ENCODE measurements at places on chromosomes 5 and 9.
A peak's percentile ranks its signal among the peaks of the same experiment; 100 is the strongest.

GRCh38 chr9:115111874-115112273 lies 6.1 kb downstream of the TNC start:
- DNase-seq, result no peak

DNA sequence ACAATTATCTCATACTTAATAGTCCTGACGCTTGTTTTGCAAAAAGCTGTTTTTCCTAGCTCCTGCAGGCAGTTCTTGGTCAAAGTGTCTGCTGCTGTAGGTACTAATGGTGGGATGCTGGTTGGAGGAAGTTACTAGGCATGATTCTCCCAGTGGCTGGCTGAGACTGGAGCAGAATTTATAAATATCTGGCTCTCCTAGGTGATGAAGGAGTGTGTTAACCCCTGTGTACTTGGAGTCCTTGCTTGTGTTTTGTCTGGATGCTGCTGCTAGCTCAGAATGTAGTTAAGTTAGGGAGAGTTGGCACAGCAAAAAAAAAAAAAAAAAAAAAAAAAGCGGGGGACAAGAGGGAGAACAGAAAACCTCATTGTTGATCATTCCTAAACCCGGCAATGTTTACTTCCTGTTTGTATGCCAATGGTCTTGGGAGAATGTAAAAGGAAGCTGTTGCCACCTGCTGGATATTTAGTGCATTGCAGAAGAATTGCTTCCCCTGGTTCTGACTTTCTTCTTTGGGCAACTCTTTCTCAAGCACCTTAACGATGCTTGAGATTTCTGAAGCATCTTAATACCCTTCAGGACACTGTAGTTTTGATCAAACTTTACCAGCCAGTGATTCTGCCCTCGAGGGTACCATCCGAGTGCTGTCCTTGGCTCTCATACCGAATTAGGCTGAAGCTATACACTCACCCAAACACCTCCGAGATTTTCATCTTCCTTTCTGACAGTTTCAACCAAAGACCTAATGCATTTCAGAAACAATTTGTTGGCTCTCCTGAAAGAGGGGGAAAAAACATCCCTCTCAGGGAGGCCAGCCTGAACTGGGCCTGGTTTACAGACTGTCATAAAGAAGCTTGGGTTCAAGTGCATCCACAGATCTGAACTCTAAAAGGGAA lies 71.7 kb upstream of the WWC1 start:
- peak; percentile 76 for DNase-seq

DNA sequence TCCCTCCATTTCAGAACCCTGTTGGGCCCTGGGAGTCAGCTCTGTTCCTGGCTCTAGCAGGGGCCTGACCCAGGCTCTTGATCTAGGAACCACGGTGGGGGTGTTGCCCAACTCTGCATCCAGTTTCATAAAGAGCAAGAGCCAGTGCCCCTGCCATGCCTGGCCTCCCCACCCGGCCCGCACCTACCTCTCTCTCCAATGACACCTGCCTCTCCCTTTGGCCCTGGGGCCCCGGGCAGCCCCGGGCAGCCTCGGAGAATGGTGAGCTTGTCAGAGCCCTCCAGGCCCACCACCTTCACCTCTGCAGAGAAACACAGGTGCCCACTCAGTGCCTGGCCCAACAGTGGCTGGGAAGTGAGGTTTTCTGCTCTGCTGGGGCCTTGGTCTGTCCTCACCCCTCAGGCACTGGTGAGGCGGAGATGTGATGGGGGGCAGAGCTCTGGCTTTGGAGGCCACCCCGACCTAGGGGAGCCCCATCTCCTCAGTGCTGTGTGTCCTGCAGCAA lies 1.5 kb downstream of the FCN1 start:
- no peak for DNase-seq

DNA sequence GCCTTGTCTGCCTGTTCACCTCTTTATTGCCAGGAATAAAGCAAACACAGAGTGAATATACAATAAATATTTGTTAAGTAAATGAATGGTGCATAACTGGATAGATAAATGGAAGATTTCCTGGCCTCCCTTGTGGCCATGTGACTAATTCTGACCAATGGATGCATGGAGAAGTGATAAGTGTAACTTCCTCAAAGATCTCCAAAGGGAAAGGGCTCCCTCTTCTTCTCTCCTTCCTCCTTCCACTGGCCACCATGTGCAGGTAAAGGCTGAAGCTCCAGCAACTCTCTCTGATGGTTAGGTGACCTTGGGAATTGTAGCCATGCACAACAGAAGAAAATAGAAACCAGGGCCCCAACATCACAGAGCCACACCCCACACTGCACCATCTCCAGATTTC lies 174.4 kb downstream of the EBF1 start:
- DNase-seq, result no peak

DNA sequence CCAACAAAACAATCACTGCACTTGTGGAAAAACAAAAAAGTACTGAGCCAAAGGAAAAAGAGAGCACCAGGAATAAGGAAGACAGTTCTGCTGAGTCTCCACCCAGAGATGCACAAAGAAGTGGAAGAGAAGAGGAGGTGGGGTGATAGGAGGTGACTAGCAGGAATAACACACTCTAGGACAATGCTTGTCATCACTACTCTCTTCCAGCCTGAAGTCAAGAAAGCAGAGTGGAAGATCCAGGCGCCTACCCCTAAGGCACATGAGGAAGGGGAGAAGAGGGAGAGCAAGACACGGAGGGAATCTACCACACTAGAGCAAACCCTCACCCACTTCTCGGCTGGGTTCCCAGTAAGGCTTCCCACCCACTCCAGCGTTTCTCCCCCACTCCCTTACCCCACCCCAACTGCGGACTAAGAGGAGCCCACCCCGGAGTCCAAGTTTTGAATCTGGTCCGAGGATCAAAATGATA lies 1.7 kb downstream of the SLIT3 start:
- DNase-seq, result peak; percentile 33

GRCh38 chr5:31052937-31053658 lies 140.4 kb upstream of the CDH6 start:
- no peak for DNase-seq

GRCh38 chr5:177409043-177409801 lies at the start of gene F12:
Gene F12, minus strand, starts transcription at chr5:177409564. Its CDS starts 37 bp downstream, at chr5:177409527.
- no peak for DNase-seq

- DNase-seq, result no peak
These were observed 103.6 kb upstream of the KLF9 start for GRCh38 chr9:70517926-70518610.

- DNase-seq, result no peak
These were observed 71.0 kb downstream of the INVS start for GRCh38 chr9:100170085-100170484.

DNA sequence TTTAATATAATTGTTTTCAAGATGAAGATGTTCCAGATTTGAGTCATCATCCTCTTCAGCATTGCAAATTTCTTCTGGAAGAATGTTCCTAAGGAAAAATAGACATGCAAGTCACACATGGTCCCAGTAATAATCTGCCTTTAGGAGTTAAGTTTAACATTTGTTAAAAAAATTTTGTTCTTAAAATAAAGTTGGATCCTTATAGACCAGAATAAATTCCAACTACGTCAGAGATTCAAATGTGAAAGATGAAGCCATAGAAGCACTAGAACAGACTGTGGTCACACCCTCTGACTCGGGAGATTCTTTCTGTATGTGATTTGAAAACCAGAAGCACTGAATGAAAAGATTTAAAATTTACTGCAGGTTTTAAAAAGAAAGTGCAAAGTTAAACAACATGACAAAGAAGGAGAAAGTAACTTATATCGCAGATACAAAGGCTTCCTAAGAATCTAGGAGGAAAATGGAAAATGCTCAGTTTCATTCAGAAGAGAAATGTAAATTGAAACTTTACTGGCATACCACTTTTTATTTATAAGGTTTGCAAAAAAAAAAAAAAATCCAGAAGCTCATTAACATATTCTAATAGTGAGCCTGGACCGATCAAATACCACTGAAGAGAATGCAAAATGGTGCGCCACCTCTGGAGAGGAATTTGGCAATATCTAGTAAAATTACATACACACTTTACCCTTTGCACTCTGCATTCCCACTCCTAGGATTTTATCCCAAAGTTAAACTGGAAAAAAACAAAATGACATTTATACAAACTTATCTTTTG lies 14.3 kb upstream of the ASPN start:
- no peak for DNase-seq

DNA sequence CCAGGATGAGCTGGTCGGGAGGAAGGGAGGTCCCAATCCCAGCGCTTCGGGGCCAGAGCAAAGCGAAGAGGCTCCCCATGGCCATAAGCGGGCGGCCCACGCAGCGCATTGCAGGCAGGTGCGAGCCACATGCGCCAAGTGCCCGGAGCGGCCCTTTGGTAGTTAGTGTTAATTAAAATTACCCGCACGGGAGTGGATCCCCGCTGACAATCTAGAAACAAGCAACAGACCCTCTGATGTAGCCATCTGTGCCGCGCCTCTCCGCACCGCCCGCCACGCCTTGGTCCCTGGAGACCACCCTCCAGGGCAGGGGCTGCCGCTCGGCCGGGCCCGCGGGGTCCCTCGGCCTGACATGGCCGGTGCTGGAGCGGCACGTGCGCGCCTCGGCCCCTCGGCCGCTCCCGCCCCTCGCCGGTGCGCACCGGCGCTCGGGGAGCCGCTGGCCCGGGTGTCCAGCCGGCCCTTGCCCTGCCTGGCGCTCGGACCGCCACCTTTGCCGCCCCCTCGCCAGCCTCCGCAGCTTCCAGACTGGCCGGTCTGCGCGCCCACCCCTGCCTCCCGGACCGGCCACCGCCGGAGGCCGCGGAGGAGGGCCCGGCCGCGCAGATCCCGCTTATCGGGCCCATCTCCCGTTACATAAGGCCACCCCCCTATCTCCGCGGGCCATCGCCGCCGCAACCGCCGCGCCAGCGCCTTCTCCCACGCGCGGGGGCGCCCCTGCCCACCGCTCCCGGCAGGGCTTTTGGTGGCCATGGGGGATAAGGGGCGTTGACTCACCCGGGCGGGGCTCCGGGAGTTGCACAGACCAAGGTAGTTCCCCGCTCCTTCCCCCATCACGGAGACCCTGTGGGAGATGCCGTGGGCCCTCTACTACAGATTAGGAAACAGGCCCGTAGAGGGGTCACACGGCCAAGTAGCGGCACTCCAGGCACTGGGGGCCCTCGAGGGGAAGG lies 1.9 kb upstream of the IL13 start:
- no peak for DNase-seq

- DNase-seq, result no peak
These were observed 59.6 kb downstream of the SLC1A1 start for GRCh38 chr9:4549751-4550295.

DNA sequence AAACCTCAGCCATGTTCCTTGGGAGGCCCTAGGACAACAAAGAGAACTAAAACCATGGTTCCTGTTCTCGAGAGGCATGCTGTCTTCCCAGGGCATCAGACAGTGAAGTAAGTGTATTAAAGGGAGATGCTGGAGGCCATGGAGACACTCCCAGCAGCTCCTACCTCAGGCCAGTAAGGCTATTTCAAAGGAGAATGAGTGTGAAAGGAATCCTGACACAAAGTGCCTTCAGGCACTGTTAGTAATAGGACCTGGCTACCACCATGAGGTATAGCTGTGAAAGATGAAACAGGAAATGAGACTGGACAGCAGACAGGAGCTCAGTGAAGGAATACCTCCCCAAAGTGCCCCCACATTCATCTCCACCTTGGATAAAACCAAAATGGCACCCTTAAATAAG lies 71.0 kb downstream of the FANCC start:
- no peak for DNase-seq

- DNase-seq, result peak; percentile 12
These were observed 491 bp downstream of the APC start for GRCh38 chr5:112738191-112738560.

- no peak for DNase-seq
These were observed 70.7 kb downstream of the THBS4 start for GRCh38 chr5:80105698-80106439.

DNA sequence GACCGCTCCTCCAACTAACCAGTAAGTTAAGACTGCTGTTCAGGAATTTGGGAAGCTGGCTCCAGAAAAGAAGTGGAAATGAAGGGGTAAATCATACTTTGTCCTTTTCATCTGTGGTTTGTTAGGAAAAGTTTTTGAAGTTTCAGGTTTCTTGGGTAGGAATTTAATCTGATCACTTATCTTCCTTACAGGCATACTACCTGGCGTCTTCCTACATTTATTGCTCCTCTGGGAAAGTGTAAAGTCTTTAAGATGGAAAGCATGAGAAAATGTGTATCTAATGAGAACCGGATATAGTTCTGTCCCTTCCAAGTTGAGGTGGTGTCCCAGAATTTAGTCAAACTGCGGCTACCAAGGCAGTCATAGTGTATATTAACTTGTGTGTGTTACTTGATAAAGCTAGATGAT lies 1.3 kb downstream of the RASA1 start:
- no peak for DNase-seq

- no peak for DNase-seq
These were observed 907 bp upstream of the NR2F1 start for GRCh38 chr5:93582167-93582462.

GRCh38 chr5:81506900-81507588 lies 113.1 kb upstream of the ACOT12 start:
- peak; percentile 57 for DNase-seq

- no peak for DNase-seq
These were observed 93.9 kb downstream of the GRIA1 start for GRCh38 chr5:153584126-153584959.

DNA sequence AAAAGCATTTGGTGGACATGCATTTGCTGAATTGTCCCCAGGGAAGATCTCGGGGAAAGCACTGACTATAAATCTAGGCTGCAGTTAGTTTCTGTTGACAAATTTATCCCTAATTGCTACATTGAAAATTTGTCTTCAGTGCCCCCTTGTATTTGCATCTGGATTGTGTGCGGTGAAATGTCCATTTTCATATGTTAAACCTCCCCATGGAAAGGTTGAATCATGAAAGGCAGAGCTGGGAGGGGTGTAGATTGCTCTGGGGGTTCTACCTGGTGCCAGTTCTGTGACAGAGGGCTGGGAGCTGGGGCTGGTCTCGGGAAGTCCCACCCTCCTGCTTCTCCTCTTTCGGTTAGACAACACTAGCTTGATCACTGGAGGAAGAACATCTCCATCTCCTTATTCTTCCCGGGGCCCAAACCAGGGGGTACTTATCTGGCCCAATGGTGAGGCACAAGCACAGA lies 101.9 kb downstream of the GADD45G start:
- DNase-seq, result no peak

DNA sequence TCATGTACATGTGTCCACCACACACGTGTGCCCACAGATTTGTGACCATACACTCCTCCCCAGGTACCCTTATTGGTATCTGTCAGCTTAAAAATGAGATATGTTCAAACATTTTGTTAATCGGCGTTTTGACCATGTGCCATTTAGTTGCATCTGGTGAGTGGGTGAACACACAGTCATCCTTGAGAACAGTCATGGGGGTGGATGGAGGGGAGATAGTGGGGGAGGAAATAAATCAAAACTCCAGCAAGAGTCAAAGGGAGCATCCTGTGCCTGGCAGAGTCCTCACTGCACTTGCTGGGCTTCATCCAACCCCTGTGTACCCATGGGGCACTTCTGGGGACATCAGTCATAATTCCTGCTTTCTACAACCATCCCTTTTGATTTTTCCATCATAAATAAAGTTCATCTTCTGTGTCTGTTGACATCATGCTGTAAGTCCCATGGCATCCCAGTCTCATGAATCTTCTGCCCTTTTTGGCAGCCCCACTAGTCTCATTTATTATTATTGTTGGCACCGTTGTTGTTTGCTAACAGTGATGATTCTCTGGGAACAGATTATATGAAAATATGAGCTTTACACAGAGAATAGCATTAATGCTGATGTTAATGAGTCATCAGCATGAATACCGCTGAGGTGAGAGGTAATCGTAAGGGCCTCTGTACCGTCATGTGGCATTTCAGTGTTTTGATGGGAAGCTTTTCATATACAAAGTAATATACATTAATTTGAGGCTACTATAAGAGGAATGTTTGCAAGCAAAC lies 24.4 kb upstream of the CLK4 start:
- peak; percentile 31 for DNase-seq
